Right renal cortex interstitium (tissue), 3 donors: ENCODE measurements at places on chromosomes 5 and 9.
A peak's percentile ranks its signal among the peaks of the same experiment; 100 is the strongest.

- DNase-seq: no peak
These were observed 282.8 kb upstream of the TNC start for GRCh38 chr9:115400796-115401195.

GRCh38 chr5:97022898-97023297 is 87.0 kb downstream of the LNPEP start:
- DNase-seq: no peak

- DNase-seq: no peak
These were observed 125.3 kb upstream of the TMEM161B start for GRCh38 chr5:88393716-88394535.

GRCh38 chr5:137492331-137492730 is 6.8 kb downstream of the SPOCK1 start:
- no peak for DNase-seq

- no peak for DNase-seq
These were observed 31.8 kb downstream of the PRELID2 start for GRCh38 chr5:145803112-145804004.

GRCh38 chr9:109512170-109512756 is 14.2 kb upstream of the PTPN3 start:
- no peak for DNase-seq

GRCh38 chr5:133119233-133119711 is 67.5 kb downstream of the HSPA4 start:
- no peak for DNase-seq

GRCh38 chr9:100785946-100786345 is 208.1 kb downstream of the CAVIN4 start:
- no peak for DNase-seq

DNA sequence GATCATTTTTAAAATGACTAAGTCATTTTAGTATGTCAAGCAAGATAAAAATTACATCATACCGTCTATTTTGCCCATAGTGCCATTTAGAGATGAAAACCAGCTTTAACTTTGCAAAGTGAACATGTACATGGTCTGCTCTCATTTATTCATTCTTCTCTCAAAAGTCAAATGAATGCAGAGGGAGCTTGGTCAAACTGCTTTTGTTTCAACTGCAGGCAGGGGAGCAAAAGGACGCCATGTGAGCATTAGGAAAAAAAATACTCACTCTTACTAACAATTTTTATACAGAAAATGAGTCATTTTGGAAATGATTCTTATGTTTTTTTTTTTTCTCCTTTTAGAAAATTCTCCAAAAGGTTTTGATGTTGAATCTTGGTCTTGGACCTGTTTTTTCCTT is 15.7 kb downstream of the SCGB3A1 start:
- DNase-seq: no peak

DNA sequence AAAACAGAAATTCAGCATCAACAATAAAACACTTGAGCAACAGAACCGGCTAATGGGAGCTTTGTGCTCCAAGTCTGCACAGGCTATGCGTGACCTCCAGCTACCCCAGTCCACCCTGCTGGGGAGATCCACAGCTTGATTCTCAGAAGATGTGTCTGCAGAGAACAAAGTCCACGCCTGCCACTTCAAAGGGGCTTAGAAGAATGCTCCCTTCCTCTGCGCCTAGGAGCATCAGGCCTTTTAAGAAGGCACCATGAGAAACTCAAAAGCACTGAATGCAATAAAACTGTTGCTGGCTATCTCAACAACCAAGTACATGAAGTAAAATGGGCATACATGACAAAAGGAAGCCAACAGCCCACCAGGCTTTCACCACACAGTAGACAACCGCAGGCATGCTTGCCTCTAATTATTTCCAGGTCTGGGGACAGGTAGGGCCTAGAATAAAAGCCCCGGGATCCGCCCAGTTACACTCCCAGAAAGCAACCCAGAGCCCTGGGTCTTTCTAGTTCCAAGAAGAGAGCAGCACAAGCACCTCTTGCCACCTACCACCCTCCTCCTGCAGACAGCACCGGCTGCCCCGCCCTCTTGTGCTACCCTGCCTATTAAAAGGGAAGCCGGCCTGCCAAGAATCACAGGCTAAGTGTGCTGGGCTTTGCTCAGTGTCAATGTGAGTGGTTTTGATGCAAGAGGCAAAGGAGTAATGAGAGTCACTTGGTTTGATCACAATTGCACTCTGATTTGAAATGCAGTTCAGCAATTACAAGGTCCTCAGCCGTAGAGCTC is 123.2 kb downstream of the SPOCK1 start:
- no peak for DNase-seq

DNA sequence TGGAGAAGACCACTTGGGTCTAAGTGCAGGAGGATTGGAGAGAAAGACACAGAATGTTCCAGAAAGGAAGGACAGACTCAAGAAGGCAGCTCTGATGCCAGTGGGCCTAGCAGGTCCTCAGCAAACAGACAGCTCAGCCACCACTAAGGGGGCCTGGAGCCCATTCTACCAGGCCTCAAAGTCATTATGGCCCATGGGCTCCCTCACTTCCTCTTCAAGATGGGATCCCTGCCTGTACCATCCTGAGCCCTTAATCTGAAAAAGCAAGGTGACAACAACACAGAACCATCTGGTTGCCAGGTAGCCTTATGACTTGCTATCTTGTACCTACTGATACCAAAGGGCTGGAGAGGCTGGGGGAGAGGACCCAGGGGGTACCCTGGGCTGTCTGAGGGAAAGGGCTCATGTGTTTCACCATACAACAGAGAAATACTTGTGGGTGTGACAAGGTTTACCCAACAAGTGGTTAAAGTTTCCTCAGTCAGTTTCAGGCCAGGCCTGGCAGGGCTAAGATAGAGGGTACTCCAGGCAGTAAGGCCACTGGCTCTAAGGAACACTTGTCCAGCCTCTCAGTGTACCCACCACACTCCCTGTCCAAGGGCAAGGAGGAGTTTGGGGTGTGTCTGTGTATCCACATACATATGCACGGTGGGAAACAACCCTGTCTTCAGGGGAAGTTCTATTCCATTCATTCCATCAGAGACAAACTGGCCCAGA is 30.7 kb downstream of the TCF7 start:
- DNase-seq: no peak

GRCh38 chr9:109792951-109793546 is 13.1 kb downstream of the PALM2AKAP2 start:
- DNase-seq: no peak

DNA sequence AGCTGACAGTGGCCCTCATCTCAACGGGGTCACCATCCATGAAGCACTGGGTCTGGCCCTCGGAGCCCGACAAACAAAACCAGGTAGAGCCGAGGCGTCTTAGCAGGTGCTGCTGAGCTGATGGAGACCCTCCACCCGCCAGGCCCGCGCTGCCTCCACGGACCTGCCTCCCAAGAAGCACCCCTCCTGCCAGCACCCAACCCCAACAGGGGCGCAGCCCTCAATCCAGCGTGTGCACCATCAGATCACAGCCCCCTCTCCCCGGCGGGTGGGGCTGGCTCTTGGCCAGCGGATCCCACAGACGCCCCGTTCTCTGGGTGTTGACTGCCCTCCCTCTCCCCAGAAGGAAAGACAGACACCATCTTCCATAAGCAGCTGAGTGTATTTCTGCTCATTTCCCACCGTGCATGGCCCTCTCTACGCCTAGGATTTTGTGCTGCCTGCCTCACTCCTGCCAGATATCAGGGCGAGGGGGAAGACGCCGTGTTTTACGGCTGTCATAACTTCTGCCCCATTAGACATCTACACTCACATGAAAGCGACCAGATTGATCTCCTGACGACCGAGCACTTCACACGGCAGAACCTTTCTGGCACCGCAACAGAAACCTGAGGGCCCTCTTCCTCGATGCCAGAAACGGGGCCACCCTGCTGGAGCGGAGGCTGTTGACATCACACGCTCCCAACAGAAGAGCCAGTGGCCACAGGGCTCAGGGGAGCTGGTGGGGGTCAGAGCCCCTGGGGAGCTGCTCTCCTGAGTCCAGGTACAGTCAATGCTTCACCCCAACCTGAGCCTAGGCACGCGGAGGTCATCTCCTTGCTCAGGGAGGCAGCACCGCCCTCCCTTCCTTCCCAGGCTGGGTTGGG is 12.4 kb downstream of the NACC2 start:
- no peak for DNase-seq

GRCh38 chr5:124599028-124599973 is 147.1 kb downstream of the ZNF608 start:
- peak; percentile 35 for DNase-seq

DNA sequence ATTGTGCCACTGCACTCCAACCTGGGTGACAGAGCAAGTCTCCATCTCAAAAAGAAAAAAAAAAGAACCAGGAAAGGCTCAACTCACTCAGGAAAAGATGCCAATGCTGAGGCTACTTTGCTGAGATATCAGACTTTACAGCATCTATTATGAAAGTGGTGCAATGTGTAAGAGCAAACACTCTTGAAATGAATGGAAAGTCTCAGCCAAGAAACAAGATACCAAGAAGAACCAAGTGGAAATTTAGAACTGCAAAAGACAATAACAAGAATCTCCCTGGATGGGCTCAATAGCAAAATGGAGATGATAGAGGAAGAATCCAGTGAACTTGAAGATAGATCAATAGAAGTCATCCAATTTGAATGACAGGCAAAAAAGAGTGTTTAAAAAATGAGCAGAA is 37.7 kb downstream of the TSPAN17 start:
- no peak for DNase-seq

- no peak for DNase-seq
These were observed 58.1 kb downstream of the DENND1A start for GRCh38 chr9:123871781-123872180.
